ENCODE measurements at places on chromosomes 13 and 19. TPM values are rescaled to one million over a fixed set of nuclear protein-coding genes. Genes with fewer than 3 reads are reported as not detected.

DNA sequence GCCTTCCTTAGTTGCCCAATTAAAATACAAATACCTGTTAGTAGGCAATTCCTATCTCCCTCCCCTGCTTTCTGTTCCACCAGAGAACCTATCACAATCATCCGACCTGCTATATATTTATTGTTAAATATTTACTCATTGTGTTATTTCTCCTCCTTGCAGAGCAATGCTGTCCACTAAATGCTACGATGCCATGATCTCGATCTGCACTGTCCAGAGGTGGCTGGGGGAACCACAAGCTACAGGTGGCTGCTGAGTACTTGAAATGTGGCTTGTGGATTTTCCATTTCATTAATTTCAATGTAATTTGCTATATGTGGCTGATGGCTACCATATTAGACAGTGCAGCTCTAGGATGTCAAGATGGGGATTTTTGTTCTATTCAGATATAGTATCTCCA, 5.1 kb downstream of the KLK6 start:
- DNase-seq, result no peak

- no peak for DNase-seq
These were observed 187.3 kb downstream of the NUFIP1 start for GRCh38 chr13:44801990-44802389.

- no peak for DNase-seq
These were observed 393.0 kb downstream of the ITGBL1 start for GRCh38 chr13:101845245-101846020.

CPB2 gene
- not detected for total RNA-seq

DNA sequence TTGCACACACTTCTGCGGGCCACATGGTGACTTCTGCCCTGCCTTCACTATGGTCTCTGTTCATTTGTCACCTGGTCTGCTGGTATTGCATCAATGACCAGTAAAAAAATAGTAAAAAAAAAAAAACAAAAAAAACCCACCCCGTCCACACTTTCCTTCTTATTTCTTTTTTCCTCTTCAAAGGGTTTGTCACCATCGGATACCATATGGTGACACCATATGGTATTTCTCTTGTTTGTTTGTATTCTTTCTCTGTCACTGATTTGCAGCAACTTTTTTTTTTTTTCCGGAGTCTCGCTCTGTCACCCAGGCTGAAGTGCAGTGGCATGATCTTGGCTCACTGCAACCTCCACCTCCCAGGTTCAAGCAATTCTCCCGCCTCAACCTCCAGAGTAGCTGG, 26.2 kb upstream of the OR7C2 start:
- DNase-seq, result no peak

Data from breast epithelium (tissue), 4 donors.